ENCODE measurements at places on chromosomes 7 and 10.

DNA sequence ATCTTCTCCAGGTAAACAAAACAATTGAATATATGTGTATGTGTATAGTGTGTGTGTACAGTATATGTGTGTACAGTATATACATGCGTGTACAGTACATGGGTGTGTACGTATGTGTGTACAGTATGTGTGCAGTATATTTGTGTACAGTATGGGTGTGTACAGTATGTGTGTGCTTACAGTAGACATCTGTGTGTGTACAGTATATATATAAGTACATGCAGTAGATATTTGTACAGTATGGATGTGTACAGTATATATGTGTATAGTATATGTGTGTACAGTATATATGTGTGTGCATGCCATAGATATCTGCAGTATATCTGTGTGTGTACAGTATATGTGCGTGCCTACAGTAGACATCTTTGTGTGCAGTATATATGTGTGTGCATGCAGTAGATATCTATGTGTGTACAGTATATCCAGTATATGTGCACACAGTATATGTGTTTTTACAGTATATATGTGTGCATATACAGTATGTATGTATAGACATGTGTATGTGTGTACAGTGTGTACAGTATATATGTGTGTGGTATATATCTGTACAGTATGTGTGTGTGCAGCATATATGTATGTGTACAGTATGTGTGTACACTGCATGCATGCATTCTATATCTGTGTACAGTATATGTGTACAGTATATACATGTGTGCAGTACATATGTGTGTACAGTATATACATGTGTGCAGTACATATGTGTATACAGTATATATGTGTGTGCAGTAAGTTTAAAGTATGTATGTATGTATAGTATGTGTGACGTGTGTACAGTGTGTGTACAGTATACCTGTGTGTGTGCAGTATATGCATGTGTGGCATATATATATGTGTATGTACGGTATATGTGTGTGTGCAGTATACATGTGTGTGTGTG, 37.3 kb upstream of the SLC39A12 start:
- DNase-seq, result no peak

GRCh38 chr7:128302139-128302538, 41.6 kb downstream of the RBM28 start:
- DNase-seq, result no peak

DNA sequence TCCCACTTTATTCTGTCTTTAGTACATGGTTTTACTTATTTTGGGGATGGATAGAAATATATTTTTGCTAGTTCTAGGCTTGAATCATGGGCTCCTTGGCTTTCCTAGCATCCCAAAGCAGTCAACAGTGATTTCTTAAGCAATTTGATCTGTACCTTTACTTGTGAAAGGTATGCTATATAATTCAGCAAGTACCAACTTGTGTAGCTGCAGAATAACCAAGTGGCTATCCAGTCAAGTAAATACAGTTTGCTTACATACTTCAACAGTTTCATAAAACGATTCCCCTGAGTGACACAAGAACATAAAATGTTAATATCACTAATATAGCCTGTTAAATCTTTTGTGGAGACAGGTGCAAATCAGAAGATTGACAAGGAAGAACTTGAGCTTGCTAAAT, 67.2 kb downstream of the PODXL start:
- no peak for DNase-seq

- DNase-seq, result no peak
These were observed 130.6 kb upstream of the EFCAB10 start for GRCh38 chr7:105711726-105712402.

DNA sequence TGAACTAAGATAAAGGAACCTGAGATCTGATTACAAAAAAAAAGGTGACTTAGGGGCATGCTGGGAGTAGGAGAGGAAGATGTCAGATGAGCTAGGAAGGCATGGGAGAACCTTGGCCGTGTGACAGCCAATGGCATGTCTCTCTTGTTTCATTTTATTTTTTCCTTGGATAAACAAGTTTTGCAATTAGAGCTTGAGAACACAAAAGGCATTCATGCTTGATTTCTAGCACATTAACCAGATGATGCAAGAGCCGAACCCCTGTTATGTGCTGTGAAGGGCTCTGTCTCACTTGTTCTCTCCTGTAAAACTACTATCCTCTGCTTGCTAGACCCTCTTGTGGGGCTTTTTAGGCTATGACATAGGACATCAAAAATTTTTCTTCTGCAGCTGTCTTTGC, 134.3 kb upstream of the ASAH2 start:
- no peak for DNase-seq

DNA sequence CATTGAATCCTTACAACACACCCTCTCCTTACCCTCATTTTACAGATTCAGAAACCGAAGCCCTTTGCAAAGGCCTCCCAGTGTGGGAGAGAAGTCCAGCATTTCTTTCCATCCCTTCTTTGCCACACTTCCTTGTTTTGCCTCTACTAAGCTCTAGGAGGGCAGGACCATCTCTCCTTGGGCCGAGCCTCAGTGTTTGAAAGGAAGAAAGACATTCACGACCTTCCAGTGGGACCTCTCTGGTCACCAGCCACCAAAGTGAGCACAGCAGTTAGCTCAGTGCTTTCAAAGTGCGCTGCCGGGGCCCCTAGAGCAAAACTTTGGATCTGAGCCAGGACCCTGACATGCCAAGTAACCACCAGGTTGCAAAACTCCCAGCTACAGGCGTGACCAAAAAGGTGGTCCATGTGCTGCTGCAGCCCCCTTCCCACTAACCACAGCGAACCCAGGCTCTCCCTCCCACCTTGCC, 12.4 kb downstream of the CTBP2 start:
- no peak for DNase-seq

DNA sequence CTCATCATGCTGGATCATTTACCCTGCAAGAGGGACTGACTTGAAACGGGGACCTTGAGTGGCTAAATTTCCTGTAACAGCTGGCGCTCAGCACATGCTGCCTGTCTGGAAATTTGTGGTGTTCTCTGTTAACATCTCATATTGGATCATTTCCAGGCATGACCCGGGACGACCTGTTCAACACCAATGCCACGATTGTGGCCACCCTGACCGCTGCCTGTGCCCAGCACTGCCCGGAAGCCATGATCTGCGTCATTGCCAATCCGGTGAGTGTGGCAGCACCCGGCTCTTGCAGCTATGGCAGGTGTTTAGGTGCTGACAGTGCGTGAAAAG, 9.9 kb downstream of the MDH2 start:
- DNase-seq, result no peak

GRCh38 chr10:80132299-80133139, at the start of gene PLAC9:
TSS of gene PLAC9 (plus strand) at chr10:80132730. CDS start at chr10:80132763, 33 bp downstream.
- no peak for DNase-seq

DNA sequence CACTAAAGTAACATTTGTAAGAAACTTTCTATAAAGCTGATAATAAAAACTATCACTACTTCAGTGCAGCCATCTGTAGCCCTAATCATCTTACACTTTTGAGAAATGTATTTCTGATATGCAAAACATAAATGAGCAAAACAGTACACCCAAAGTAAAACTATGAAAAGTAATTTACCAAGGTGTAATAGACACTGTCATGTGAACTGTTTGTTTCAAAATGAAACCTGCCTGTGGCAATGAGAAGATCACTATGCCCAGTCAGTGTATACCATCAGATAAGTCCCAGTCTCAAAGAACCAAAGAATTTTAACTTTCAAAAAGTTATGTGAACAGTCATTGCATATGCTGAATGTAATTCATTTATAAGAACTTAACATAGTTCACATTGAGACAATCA, 398.1 kb downstream of the CDC14C start:
- no peak for DNase-seq

GRCh38 chr10:110279407-110279986, 25.2 kb downstream of the SMNDC1 start:
- no peak for DNase-seq

GRCh38 chr10:6204341-6205191, 1.8 kb downstream of the PFKFB3 start:
- no peak for DNase-seq

DNA sequence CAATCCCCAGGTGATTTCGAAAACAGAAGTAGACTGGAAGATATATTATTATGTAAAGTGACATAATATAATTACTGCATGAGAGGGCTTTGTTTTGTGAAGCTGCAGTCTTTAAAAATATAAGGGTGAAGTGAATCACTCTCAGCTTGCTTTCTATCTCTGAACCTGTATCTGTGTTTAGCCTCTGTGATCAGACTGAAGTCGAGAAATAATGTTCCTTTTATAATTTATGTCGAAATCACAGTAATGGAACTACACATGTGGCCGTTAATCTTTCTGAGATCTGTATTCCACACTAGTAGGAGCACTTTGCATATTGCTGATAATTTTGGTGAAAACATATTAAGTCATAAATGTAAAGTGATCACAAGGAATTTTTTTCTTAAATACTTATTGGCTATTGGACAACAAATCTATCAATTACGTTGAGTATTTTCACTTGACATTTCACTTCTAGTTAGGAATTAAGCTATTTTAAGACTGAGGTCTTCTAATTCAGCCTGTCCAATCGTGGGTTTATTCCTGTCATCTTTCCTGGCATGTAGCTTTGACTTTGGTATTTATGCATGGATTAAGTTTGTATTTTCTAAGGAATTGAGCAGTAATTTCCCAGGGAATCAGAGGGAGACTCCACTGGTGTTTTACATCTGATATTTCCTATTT, 268.2 kb upstream of the POT1 start:
- no peak for DNase-seq

DNA sequence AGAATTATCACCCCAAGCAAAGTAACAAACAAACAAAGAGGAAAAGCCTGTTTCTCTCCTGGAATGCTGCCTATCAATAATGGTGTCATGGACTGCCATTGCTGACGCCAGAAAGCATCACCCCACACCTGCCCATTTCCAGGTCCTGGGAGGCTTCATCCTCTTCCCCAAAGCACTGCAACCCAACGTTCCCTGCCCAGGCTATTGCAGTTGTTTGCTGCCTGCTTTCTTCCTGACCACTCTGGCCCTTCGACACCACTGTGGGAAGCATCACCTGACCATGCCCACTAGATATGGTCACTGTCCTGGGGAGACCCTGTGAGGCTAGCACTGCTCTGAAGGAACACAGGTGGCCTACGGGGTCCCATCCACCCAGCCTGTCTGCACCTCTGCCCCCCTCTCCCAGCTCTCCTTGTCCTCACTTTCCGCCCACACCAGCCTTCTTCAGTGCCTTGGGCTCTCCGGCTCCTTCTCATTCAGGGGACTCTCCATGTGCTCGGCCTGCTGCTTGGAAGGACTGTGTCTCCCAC, 439.6 kb downstream of the GLRX3 start:
- DNase-seq, result no peak

GRCh38 chr10:29702273-29703164, 67.7 kb upstream of the SVIL start:
- DNase-seq, result no peak

GRCh38 chr10:46528675-46529615, 27.5 kb downstream of the GPRIN2 start:
- DNase-seq, result no peak

DNA sequence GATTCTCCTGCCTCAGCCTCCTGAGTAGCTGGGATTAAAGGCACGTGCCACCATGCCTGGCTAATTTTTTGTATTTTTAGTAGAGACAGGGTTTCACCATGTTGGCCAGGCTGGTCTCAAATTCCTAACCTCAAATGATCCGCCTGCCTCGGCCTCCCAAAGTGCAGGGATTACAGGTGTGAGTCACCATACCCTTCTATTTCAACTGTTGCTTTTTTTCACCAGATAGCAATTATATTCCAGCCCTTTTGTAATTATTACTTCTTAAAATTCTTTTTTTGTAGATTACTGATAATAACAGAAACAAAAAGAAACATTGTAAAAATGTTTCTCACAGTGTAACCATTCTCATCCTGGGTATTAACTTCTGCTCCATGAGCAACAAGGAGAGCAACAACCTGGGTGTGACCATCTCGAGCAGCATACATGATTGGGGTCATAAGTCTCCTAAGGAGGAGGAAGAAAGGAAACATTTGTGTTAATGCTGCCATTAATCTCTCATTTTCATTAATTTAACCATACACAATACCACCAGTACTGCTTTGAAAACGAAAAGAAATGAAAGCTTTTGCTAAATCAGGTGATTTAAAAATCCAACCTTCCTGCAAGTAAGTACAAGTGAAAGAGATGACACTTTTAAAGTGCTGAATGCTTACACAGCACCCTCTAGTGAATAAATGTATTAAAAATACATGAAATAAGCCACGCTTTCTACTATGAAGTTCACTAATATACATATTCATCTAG, 41.8 kb downstream of the ASZ1 start:
- no peak for DNase-seq

DNA sequence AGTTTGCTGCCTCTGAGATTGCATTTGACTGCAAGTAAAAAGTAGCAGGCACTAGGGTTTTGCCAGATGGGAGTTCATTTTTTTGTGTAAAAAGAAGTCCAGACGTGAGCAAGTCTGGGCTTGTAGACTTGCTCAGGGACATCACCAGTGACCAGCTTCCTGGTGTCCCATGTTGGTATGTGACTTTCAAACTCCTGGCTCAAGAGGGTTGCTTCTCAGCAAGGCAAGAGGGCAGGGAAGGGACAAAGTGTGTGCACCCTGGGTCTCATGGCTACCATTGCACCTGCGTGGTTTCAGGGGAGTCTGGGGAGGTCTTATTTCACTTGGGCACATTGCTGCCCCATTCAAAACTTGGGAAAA, 79.3 kb upstream of the ZNF716 start:
- DNase-seq, result no peak

DNA sequence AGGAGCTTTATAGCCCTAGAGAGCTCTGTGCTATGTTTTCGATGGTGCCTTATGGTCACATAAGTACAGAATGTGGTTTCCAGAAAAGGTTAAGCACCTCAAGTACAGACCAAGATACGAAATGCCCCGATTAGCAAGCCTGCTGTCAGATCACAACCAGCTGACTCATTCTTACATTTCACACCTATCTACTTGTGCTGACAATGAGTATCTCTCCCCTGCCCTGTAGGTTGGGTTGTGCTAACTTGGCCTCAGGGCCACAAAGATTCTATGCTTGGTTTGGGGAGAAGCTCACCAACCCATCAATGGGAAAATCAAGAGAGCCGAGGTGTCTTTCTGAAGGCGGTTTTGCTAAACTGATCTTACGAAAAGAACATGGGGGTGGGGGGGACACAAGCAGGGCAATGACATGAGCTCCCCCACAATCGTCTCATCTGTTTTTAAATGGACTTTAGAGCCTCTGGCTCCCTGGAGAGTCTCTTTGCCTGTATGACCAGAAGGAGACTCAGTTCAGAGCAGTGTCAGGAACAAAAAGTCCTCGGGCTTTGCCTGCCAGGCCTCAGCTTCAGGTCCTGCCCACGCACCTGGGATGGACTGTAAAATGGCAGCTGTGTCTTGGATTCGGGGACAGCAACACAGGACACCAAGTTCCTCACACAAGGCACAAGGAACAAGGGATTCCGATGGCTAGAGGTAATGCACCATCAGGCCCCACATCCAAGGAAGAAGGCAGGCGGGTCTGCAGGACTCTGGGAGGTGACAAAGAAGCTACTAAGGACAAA, 55.1 kb downstream of the FAM53B start:
- peak; percentile 53 for DNase-seq

DNA sequence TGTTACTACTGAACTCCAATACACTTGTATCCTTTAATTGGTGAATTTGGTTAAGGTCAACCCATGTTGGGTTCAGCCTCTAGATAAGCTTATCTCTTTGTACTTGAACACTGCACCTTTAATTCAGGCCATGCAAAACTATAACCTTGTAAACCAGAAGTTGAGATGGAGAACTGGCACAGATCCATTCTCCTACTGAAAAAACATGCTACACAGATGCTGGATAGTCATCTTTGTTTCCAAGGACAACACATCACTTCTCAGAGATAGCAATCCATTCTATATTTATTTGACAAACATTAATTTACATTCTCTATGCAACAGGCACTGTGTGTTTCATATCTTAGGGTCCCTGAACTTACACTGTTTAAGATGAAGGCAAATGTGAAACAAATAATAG, 2.9 kb upstream of the CDK14 start:
- DNase-seq, result no peak

Measured in stimulated activated CD4-positive, alpha-beta T cell treated with anti-CD3 and anti-CD28 coated beads, Interleukin-12 subunit alpha, Interleukin-12 subunit beta, amount 100 ng/mL, for 48 hours (primary cell).